Umbilical cord (tissue), 2 donors: ENCODE measurements at places on chromosomes 16 and 17. TPM values are rescaled to one million over a fixed set of nuclear protein-coding genes. Genes with fewer than 3 reads are reported as not detected.

Gene SLC47A1
- total RNA-seq, result 0.48 TPM

DNA sequence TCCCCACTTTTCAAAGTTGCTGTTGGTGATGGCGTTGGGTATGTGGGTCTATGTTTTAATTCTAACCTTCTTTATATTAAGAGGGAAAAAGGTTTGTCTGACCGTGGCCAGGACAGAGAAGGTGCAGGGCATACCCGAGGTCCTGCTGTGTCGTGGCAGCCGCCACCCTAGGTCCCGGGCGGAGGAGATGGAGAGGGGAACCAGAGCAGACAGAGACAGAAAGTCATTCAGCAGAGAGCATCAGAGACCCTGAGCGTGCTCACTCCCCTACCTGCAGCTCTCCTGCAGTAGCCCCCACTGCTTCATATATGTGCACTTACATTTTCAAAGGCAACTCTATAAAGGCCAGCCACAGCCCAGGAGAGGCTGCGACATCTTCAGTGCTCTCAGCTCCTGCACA lies 327.2 kb upstream of the TNRC6C start:
- DNase-seq, result no peak

- no peak for DNase-seq
These were observed 1.7 kb upstream of the PRKCB start for GRCh38 chr16:23833960-23834685.

GRCh38 chr16:69827524-69827923 lies 65.4 kb downstream of the WWP2 start:
- DNase-seq, result no peak

DNA sequence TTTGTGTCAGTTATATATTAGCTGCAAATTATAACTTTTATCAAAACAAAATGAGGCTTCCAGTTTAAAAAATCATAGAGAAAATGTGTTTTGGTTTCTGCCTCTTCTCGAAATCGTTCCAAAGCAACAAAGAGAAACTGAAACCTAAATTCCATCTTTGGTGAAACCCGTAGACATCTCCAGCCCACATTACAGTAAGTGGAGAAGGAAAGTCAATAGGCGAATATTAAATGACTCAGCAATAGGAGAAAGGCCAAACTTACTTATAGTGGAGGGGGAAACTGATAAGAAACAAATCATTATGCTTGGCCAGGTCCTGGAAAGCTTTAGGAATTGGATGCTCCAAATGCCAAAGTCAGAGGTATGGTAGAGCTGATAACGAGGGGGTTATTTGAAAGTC lies 103.0 kb upstream of the SHISA6 start:
- DNase-seq, result no peak

GRCh38 chr17:37787055-37787757 lies 42.3 kb upstream of the HNF1B start:
- DNase-seq, result peak; percentile 71
